ENCODE measurements at places on chromosomes 6 and 20. TPM values are rescaled to one million over a fixed set of nuclear protein-coding genes. Genes with fewer than 3 reads are reported as not detected.

Gene SNX5
- 175 TPM for total RNA-seq

GRCh38 chr20:3109350-3110302 lies 25.1 kb upstream of the AVP start:
- no peak for ATAC-seq

Gene OR2J3
- total RNA-seq, result not detected

DNA sequence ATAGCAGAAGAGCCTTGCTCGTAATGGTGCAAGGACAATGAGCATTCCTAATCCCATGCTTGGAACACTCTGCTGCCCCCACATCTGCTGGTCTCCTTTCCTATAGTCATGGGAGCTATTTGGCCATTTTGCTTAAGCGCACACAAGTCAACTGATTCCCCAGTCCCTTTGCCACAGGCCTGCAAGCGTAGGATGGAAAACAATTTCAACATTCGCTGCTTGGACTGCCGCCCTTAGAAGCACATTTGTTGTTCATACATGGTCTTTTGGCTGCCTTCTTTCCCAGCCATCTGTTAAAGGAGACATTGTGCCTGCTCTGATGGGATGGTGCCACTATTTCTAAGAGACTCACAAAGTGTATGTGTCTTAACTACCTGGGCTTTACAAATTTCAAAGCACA lies 96.9 kb downstream of the RFX6 start:
- no peak for ATAC-seq

- no peak for ATAC-seq
Observed at GRCh38 chr20:6164421-6165341, 41.9 kb upstream of the FERMT1 start.

DNA sequence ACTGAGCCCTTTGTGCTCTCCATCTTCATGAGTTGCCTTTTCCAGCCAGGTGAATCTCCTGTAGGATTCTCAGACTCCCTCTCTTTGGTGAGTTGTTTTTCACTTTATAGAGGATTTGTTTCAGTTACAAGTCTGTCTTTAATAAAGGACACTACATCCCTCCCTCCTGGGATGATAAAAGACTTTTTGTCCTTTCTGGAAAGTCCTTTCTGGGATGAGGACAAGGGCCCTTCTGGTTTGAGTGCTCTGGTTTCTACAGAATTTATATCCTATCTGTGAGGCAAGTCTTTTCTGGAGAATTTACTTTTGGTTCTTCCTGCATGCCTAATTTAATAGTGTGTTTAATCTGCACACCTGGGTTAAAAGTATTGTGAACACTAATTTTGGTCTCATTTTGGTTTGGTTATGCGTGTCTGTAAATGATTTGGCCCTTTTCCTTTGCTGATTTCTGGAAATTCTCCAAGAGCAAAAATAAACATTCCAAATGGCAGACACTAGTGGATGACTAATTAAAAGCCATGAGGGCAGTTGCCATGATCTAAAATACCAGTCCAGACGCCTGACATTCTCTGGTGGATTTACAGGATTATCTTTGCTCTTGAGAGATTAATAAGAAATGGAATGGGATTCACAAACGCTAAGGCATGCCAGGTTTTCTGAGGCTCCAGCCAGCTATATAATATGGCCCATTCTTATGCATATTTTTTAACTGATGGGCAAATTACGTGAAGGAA lies 44.8 kb downstream of the TCP11 start:
- ATAC-seq, result no peak

DNA sequence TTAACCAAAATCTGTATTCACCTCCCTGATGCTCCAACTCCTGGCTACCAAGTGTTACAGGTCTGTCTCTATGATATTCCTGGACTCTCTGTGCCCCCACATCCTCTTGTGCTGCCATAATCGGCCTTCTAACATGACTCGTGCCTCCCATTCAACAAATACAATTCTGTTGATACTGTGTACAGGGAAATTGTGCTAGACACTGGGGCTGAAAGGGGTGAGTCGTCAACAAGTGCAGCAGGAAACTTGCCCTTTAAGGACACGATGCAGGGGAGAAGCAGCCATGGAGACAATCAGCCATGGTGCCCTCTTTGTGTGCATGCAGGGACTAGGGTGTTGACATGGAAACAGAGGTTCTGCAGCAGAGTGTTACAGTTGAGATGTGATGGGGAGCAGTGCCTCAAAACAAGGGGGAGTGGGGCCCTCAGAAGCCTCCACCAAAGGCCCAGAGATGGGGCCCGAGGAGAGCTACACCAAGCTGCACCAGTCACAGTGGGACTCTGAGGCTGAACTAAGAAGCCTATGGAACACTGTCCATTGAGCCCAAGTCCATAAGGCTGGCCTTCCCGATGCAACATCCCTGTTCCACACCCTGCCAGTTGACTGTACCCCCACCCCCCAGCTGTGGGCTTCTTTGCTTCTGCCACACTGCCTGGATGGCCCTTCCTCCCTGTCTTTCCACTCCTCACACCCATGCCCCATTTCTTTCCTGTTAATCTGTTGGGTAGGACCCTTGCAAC lies 3.1 kb downstream of the PCED1A start:
- ATAC-seq, result no peak

Gene CDH26
- 2.6 TPM for total RNA-seq

GRCh38 chr6:43835872-43836419 lies 65.9 kb downstream of the VEGFA start:
- no peak for ATAC-seq

DNA sequence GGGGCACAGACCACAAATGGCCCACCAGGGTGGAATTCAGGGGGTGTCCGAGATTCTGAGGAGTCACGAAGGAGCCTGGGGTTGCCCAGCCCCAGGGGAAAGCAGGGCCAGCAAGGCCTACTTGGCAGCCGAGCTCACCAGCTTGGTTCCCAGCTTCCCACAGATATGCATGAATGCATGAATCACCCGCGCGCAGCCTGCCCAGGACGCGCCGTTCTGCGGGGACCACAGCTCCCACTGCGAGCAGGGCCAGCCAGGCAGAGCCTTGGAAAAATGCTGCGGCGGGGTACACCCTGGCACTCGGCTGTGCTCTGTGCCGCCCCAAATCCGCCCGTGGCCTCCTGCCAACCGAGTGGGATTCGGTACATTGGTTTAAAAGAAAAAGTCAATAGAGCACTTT lies 211.0 kb downstream of the NFATC2 start:
- no peak for ATAC-seq

Gene DLK2
- total RNA-seq, result 2.8 TPM

GRCh38 chr6:126607289-126607688 lies 267.4 kb downstream of the CENPW start:
- no peak for ATAC-seq

DNA sequence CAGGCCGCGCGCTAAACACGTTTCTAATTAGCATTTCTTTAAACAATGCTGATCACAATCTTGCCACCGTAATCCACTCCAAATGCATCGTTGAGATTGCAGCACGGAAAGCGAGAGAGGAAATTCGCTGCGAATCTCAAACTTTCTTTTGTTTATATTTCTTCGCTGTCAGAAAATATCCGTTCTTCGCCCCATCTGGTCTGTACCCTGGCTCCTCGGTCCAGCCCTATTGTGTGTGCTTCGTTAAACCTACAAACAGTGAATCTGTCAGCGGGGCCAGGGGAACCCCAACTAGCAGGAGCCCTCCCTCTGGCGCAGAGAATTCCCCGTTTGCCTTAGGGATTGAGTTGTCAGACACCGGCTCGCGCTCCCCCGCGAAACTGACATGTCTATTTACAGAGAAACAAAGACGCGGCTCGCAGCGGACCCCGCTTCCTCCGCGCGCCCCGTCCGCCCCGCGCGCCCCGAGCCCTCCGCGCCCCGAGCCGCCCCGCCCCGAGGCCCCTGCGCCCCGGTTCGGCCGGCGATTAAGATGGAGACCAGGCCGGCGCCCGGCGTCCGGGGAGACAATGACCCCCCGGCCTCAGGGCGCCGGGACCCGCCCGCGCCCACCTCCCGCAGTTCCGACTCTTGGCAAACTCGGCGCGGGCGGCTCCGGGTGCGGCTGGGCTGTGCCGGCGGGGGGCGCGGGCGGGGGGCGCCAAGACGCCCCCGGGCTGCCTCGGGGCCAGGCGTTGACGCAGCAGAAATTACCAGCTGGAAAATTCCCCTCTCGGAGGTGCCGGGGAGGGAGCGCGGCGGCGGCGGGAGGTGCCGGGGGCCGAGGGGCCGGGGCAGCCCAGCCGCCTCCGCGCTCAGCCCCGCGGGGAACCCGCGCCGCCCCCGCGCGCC lies 874 bp downstream of the ZBTB46 start:
- ATAC-seq, result peak; percentile 13

DNA sequence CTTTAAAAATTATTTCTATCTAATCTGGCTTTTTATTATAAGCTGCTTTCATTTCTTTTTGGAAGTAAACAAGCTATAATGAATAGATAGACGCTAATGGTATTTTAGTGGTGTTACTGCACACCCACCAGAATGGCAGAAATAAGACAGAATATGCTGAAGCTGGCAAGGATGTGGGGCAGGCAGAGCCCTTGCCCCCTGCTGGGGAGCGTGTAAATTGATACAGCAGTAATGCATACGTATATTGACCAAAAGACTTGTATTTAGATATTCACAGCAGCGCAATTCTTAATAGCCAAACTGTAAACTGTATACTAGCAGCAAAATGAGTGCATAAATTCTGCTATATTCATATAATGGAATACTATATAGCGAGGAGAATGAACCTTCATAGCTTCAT lies 35.3 kb downstream of the TMEM181 start:
- ATAC-seq, result no peak

- peak; percentile 79 for ATAC-seq
Observed at GRCh38 chr6:45021676-45022075, 306.5 kb upstream of the RUNX2 start.

Gene CCR6
- total RNA-seq, result 55.7 TPM

Gene OPN5
- not detected for total RNA-seq

Data from activated T-helper 17 cell treated with anti-CD3 and anti-CD28 coated beads, Interleukin-2, amount 50 U/mL, for 72 hours (primary cell).